ENCODE measurements at places on chromosomes 4 and X. TPM values are rescaled to one million over a fixed set of nuclear protein-coding genes. Genes with fewer than 3 reads are reported as not detected.

MUC7 gene
- not detected for total RNA-seq

ARHGAP6 gene
- 45.0 TPM for total RNA-seq

SMARCA1 gene
- total RNA-seq, result 93.9 TPM

ANKRD50 gene
- 21.8 TPM for total RNA-seq

S100P gene
- total RNA-seq, result not detected

All from cardiac muscle cell (in vitro differentiated cells and primary cell).